ENCODE measurements at places on chromosomes 11 and 22.
A peak's percentile ranks its signal among the peaks of the same experiment; 100 is the strongest.

DNA sequence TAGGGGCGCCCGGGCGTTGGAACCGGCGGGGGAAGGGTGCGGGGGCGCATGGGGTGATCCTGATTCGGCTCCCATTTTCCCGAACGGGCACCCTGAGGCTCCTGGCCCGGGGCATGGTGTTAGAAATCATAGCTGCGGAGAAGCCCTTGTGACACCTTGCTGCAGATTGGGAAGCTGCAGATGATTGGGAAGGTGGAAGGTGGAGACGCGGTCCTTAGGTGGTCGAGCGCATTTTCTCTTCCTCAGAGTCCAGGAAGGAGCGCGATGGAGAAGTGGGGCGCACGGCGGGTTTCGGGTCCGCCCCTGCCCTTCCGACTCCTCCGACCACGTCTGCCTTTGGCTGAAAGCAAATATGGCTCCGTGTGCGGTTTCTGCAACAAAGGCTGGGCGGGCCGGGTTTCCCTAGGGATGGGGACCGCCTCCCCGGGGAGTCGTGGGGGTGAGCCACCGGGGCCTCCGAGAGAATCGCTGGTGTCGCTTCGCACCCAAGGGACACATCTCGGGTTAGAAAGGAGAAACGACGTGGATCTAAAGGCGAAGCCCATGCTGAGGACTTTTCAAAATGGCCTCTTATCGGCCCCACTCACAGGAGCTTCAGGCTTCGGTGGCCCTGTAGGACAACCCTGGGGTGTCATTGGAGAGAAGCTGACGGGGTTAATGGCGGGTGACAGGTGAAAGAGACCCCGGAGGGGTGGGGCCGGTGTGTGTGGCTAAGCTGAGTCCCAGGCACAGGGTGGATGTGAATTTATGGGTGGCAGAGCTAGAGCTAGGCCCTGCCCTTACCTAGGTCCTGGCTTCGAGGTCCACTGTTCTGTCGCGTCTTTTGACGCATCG, 707 bp upstream of the FTH1 start:
- peak; percentile 89 for DNase-seq
- H3K27me3 ChIP-seq = no peaks in the 10 kb centered on the region
- peaks cover 20% of the 10 kb centered on the region for H3K36me3 ChIP-seq

GRCh38 chr11:61709572-61709971, 29.4 kb downstream of the DAGLA start:
- H3K4me1 ChIP-seq = no peaks in the 10 kb centered on the region
- no peaks in the 10 kb centered on the region for H3K27me3 ChIP-seq
- H3K4me3 ChIP-seq = no peak overlapping the region
- no peaks in the 10 kb centered on the region for H3K36me3 ChIP-seq
- DNase-seq = no peak

DNA sequence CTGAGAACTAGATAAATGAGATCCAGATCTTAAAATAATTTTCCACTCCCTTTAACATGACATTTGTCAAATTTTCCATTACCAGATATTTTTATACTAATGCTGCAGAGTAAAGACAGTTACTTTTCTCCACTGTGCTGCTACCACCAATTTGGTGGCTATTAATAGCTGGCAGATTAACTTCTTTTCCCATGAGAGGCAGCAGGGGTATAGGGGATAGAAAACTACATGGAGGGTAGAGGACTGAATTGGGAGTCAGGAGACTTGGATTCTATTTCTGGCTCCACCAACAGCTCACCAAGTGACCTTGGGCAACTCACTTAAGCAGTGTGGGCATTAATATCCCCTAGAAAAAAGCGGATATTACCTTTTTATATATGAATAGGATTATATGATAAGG, 69.2 kb downstream of the KIF18A start:
- no peaks in the 10 kb centered on the region for H3K27me3 ChIP-seq
- DNase-seq = no peak
- no peak overlapping the region for H3K4me3 ChIP-seq

GRCh38 chr22:23970816-23971486, 3.3 kb downstream of the DDT start:
- H3K36me3 ChIP-seq = peaks cover 28% of the 10 kb centered on the region
- H3K27ac ChIP-seq = no peak overlapping the region
- H3K4me3 ChIP-seq = no peak overlapping the region
- no peak for DNase-seq
- H3K4me1 ChIP-seq = no peaks in the 10 kb centered on the region
- no peaks in the 10 kb centered on the region for H3K27me3 ChIP-seq

DNA sequence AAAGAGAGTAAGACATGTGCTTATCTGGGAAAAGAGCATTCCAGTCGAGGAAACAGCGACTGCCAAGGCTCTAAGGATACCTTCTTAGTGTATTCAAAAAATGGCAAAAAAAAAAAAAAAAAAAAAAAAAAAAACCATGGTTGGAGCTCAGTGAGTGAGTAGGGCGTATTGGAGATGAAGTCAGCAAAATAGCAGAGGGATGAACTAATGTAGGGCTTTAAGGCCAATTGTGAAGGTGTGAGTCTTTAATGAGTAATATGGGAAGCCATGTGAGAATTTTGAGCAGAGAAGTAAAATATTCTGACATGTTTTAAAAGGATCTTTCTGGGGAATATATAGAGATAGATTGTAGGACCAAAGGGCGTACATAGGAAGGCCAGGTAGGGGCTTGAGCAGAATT, 498.6 kb upstream of the ISX start:
- no peaks in the 10 kb centered on the region for H3K27me3 ChIP-seq
- H3K36me3 ChIP-seq = no peaks in the 10 kb centered on the region
- no peak overlapping the region for H3K4me3 ChIP-seq
- no peak for DNase-seq
- no peak overlapping the region for H3K27ac ChIP-seq

DNA sequence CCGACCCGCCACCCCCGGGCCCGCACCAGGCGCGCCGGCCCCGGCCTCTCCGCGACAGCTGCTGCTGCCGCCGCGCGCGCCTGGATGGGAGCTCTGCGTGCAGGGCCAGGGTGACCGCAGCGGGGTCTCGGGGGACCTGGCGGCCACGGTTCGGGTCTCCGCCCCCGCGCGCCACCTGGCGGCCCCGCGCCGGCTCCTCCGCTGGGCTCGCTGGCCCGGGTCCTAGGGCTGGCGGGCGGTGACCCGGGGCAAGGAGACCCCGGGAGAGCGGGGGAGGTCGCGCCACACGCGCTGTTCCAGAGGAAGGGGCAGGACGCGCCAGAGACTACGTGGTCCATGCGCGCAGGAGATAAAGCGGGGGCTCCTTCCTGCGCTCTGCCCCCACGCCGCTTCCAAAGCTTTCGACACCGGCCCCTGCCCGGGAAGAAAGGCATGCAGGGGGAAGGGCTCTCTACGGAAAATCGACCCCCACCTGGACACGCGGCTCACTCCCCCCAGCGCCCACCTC, 562 bp downstream of the SHANK2 start:
- H3K4me1 ChIP-seq = peaks cover 25% of the 10 kb centered on the region
- H3K36me3 ChIP-seq = no peaks in the 10 kb centered on the region
- H3K27me3 ChIP-seq = no peaks in the 10 kb centered on the region
- DNase-seq = peak; percentile 92
- peak overlapping the region; percentile 81 for H3K27ac ChIP-seq

DNA sequence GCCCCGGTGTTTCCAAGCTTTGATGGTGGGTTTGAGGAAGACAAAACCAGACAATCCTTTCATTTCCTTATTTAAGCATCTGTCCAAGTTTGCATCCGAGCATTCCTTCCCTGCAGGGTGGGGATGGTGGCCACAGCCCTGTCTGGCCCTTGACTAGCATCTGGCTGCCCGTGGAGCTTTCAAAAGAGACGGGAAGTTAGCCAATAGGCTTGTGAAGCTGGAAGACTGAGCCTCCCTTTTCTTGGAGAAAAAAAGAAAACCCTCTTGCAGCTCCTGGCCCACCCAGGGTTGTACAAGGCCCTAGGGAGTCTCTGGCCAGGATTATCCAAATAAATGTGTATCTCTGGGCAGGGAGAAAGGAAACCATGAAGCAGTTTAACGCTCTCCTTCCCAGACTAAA, 60.6 kb downstream of the MICAL2 start:
- H3K4me1 ChIP-seq = peaks cover 13% of the 10 kb centered on the region
- H3K4me3 ChIP-seq = no peak overlapping the region
- H3K27ac ChIP-seq = no peak overlapping the region
- no peaks in the 10 kb centered on the region for H3K36me3 ChIP-seq
- DNase-seq = no peak

DNA sequence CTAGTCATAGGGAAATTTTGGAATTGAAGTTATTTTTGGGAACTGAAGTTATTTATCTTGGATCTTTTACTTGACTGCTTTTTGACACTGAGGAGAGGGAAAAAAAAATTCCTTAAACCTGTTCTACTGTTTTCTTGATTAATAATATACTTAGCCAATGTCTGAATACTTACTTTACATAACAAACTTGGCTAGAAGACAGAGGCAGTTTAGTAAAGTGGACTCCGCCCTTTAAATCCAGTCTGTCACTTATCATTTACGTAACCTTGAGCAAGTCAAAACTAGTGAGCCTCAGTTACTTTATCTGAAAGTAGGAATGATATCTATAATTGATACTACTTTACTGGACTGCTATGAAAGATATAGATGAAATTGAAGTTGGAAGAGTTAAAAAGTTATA, 19.5 kb downstream of the CTSC start:
- peaks cover 10% of the 10 kb centered on the region for H3K4me1 ChIP-seq
- no peak overlapping the region for H3K4me3 ChIP-seq
- no peaks in the 10 kb centered on the region for H3K27me3 ChIP-seq
- H3K27ac ChIP-seq = no peak overlapping the region
- H3K36me3 ChIP-seq = no peaks in the 10 kb centered on the region
- no peak for DNase-seq

GRCh38 chr11:98871690-98872089, 149.1 kb upstream of the CNTN5 start:
- no peak for DNase-seq
- H3K36me3 ChIP-seq = no peaks in the 10 kb centered on the region
- no peak overlapping the region for H3K27ac ChIP-seq
- no peaks in the 10 kb centered on the region for H3K27me3 ChIP-seq
- no peaks in the 10 kb centered on the region for H3K4me1 ChIP-seq
- no peak overlapping the region for H3K4me3 ChIP-seq

DNA sequence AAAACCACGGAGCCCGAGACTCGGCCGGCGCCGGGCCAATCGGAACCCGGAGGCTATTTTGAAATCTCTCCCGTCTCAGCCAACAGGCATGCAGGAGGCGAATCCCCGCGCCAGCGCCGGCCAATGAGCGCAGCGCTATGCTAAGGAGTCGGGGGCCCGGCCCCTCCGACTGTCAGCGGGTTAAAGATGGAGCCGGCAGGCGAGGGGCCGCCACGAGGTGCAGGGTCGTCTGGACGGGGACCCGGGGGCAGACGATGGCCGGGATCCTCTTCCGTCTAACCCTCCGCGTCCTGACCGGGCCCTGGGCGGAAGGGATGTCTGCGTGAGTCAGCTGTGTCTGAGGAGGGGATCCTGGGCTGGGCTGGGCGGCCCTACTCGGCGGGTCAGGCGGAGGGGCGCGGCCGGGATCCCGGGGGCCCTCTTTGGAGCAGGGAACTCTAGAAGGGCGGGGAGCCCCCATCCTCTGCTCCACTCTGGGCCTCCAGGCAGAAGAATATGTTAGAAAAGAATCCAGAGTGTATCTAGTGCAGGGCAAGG, 10.0 kb downstream of the SDF2L1 start:
- H3K27ac ChIP-seq = no peak overlapping the region
- H3K36me3 ChIP-seq = peaks cover 13% of the 10 kb centered on the region
- H3K4me3 ChIP-seq = peak overlapping the region; percentile 60
- peaks cover 21% of the 10 kb centered on the region for H3K4me1 ChIP-seq
- peak; percentile 97 for DNase-seq

- no peak overlapping the region for H3K27ac ChIP-seq
- no peaks in the 10 kb centered on the region for H3K36me3 ChIP-seq
- H3K4me3 ChIP-seq = no peak overlapping the region
- peaks cover 10% of the 10 kb centered on the region for H3K4me1 ChIP-seq
- DNase-seq = no peak
- H3K27me3 ChIP-seq = no peaks in the 10 kb centered on the region
These were observed 2.1 kb upstream of the DLAT start for GRCh38 chr11:112023104-112023503.

DNA sequence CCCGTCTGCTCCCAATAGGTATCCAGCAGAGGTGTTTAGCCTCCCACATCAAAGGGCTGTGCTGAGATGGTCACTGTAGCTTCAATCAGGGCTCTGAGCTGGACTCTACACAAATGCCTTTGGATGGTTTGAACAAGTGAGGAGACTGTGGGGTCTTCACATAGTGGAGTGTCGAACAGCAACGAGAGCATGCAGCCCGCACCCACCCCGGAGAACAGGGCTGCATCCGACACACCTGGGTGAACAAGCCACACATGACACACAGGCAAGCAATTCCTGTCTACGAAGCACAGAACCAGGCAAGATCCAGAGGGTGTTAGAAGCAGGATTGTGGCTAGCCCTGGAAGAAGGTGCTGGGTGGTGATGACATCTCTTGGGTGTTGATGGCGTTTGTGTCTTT, 58.0 kb upstream of the FGF3 start:
- no peak overlapping the region for H3K27ac ChIP-seq
- no peak for DNase-seq
- H3K27me3 ChIP-seq = no peaks in the 10 kb centered on the region
- no peaks in the 10 kb centered on the region for H3K36me3 ChIP-seq
- H3K4me3 ChIP-seq = no peak overlapping the region

DNA sequence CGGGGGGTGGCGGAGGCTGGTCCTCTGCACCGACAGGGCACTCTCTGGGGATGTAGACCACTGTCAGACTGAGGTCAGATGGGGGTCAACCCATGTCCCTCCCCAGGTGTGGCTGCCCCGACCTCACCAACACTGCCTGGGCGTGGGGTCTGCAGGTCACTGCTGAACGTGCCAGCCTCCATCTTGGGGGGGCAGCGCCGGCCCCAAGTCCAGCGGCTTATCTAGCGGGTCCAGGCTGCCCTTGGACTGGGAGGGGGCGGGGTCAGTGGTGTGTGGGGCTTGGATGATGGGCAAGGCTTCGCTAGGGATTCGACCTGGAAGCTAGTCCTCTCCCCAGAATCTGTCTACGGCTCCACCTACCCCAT, 178.2 kb downstream of the IGLL1 start:
- H3K27ac ChIP-seq = no peak overlapping the region
- peak overlapping the region; percentile 48 for H3K4me3 ChIP-seq
- no peaks in the 10 kb centered on the region for H3K4me1 ChIP-seq

GRCh38 chr22:44448271-44448830, 49.7 kb downstream of the RTL6 start:
- H3K27me3 ChIP-seq = no peaks in the 10 kb centered on the region
- H3K4me1 ChIP-seq = no peaks in the 10 kb centered on the region
- DNase-seq = peak; percentile 21
- no peak overlapping the region for H3K27ac ChIP-seq

- H3K4me1 ChIP-seq = peaks cover 55% of the 10 kb centered on the region
- peaks cover 7% of the 10 kb centered on the region for H3K27me3 ChIP-seq
- no peak for DNase-seq
These were observed 562 bp downstream of the ZBED4 start for GRCh38 chr22:49853981-49854831.

- no peaks in the 10 kb centered on the region for H3K27me3 ChIP-seq
- H3K4me1 ChIP-seq = no peaks in the 10 kb centered on the region
- DNase-seq = no peak
- no peaks in the 10 kb centered on the region for H3K36me3 ChIP-seq
- no peak overlapping the region for H3K27ac ChIP-seq
- no peak overlapping the region for H3K4me3 ChIP-seq
These were observed 138.9 kb downstream of the DDX10 start for GRCh38 chr11:108803776-108804175.

GRCh38 chr22:27003297-27003696, 345.9 kb downstream of the MIAT start:
- no peak for DNase-seq
- H3K4me3 ChIP-seq = no peak overlapping the region
- no peaks in the 10 kb centered on the region for H3K36me3 ChIP-seq
- no peaks in the 10 kb centered on the region for H3K27me3 ChIP-seq
- no peak overlapping the region for H3K27ac ChIP-seq
- H3K4me1 ChIP-seq = no peaks in the 10 kb centered on the region

GRCh38 chr11:82864268-82864667, 36.0 kb downstream of the PRCP start:
- H3K4me1 ChIP-seq = peaks cover 18% of the 10 kb centered on the region
- no peak overlapping the region for H3K4me3 ChIP-seq
- DNase-seq = no peak
- no peaks in the 10 kb centered on the region for H3K36me3 ChIP-seq
